Left colon (tissue), 2 donors: ENCODE measurements at places on chromosomes 5 and 9.

DNA sequence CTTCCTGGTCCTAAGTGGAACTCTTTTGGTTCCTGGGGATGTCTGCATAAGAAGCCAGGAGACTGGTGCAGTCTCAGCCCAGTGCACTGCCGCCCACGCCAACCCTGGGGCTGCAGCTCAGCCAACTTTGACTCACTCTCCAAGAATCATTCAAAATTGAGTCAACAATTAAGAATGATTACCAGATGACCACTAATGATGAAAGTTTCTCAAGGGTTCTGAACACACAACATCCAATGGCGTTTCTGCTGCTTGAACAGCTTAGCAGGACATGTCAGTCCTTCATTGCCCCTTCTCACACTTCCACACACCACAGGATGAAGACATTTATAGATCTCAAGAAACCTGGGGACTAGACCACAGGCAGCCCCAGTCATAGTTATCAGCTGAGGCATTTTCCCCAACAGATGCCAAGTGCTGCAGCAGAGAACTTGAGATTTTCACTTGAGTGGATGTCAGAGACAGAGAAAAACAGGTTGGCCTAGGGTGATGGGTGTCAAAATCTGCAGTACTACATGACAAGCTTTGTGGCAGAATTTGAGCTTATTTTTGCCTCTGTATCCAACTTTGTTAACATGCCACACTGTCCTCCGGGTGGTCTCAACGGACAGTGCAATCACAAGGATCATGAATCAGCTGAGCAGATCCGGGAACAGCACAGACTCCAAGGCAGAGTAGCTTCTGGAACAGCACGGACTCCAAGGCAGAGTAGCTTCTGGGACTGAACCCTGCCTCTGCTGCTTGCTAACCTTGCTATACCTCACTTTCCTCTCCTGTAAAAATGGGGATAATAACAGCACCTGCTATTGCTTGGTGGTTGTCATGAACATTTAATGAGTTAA is 356.1 kb downstream of the SPOCK1 start:
- DNase-seq: no peak

DNA sequence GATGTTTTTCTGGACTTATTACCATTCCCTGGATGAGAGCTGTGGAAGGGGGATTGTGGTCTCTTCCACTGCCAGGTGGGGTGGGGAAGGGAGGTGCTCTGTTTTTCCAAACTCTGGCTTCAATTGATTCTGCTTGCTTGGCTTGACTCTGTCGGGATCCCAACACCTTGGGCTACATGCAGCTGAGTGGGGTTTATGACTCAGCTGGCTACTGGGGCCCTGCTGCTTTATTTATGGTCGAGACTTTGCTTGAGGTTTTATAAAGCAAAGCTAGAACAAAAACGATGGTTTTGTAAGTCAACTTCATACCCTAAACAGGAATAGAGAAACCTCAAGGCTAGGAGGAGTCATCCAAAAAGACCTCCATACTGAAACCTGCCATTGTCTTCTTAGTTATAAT is 76.3 kb downstream of the AOPEP start:
- DNase-seq: no peak

GRCh38 chr5:337563-338130 is 16.1 kb downstream of the AHRR start:
- no peak for DNase-seq

DNA sequence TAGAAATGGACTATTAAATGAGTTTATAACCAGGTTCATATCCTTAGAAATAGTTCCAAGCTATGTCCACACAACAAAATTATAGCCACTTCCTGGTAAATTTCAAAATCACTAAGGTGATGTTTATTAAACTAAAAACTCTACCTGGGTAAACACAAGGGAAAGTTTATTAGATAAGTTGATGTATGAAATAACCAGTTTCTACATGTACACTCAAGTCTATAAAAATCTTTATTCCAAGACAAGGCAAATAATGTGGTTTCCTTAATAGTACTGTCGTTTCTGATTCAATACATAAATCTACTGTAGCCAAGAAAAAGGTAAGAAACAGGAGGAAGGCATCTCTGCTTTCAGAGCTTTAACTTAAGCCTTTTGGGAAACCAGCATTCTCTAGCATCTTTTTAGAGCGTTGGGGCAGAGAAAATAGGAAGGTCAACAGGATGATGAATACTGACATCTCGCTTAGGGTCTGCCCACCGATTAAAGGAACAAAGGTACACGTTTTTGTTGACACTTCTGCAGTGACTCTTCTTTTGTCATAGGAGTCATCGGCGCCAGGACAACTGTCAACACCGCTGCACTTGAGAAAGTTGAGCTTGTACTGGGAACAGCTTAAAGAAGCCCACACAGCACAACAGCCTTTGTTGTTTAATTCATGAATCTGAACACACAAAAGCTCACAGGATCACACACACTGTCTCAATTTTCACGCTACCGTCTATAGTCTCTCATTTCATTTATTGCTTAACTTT is 513.6 kb downstream of the SLCO4C1 start:
- no peak for DNase-seq

DNA sequence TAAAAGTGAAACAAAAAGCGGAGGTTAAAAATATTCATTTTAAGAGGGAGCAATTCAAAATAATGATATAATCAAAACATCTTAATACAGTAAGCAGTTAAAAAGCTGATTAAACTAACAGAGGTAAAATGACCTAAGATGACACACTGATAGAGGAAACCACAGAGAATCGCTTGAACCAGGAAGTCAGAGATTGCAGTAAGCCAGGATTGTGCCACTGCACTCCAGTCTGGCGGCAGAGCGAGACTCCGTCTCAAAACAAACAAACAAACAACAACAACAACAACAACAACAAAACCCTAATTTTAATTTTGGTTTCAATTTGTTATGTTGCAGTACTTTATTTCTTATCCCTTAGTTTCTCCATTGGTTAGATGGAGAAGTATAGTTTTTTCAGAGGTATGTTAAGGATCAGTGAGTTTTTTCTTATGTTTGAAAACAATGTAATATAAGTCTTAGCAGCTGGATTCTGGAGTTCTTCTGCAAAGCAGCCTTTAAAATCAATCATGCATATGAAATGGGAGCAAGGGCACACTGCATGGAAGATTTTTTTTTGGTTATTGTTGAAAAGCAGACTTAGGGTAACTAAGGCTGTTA is 58.5 kb downstream of the MLANA start:
- no peak for DNase-seq

- DNase-seq: no peak
Measured at GRCh38 chr5:10424124-10424731, 17.5 kb upstream of the ROPN1L start.

GRCh38 chr9:129036923-129037766 is 719 bp downstream of the MIGA2 start:
- no peak for DNase-seq

DNA sequence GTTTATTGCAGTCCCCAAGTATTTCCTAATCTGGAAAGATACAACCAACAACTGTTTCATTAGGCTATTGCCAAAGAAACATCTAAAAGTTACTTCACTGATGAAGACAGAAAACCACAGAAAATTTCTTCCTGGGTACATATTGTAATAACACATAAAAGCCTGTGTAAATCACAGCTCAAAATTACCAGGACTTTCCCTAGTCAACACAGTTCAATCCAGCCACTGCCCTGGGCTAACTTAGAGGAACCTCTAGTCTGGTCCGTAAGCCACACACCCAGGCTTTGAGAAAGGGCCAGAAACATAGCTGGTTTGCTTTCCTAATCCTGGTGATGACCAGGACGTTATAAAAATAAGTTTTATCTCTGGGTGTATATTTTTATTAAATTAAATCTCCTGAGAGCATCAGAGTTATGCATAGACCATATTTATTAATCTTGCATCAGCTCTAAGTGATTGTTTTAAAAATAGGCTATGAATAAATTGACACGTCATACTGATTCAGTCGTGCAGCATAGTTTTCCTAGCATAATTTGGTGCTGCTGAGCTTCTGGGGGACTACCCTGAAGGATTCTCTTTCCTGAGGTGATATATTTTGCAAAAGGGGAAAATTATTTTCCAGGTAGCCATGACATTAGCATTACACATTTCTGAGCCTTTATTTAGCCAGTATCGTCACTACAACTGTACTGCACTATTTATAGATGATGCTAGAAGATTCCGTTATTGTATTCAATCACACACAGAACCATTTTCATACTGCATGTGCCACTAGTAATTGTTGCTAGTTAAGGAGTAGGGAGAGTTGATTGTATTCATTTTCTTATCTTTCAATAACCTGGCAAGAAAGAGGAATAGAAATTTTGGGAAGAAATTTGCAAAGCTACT is 12.6 kb upstream of the MUSK start:
- no peak for DNase-seq

- no peak for DNase-seq
Measured at GRCh38 chr5:61600945-61601511, 269.0 kb downstream of the ZSWIM6 start.

GRCh38 chr9:136175616-136176197 is 29.2 kb downstream of the LHX3 start:
- DNase-seq: no peak
